Myocyte (in vitro differentiated cells): ENCODE measurements at places on chromosomes 2 and 18. TPM values are rescaled to one million over a fixed set of nuclear protein-coding genes. Genes with fewer than 3 reads are reported as not detected.
A peak's percentile ranks its signal among the peaks of the same experiment; 100 is the strongest.

DNA sequence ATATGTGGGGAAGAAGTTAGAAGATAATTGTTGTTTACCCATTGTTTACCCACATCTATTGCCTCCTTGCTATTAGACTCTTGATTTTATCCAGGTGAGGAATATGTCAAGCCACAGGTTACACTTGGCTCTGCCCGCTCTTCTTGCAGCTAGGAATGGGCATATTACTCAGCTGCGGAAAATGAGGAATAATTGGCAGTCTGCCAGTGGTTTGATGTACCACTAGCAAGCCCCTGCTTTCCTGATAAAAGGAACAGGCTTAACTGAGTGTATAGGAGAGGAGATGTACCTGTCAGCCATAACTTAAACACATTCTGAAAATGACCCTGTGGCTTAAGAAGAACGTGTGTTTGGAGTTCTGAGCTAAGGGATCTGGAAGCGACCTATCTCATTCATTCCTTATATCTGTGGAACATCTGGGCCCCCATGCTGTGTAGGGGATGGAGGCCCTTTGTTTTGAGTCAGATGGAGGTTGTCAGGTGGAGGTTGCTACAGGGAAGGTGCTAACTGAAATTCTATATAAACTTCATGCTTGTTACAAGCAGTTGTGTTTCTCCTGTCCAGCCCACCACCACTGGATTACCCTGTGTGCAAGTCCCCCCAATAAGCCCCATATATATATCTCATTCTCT lies 4.6 kb upstream of the FMNL2 start:
- no peak for DNase-seq

DNA sequence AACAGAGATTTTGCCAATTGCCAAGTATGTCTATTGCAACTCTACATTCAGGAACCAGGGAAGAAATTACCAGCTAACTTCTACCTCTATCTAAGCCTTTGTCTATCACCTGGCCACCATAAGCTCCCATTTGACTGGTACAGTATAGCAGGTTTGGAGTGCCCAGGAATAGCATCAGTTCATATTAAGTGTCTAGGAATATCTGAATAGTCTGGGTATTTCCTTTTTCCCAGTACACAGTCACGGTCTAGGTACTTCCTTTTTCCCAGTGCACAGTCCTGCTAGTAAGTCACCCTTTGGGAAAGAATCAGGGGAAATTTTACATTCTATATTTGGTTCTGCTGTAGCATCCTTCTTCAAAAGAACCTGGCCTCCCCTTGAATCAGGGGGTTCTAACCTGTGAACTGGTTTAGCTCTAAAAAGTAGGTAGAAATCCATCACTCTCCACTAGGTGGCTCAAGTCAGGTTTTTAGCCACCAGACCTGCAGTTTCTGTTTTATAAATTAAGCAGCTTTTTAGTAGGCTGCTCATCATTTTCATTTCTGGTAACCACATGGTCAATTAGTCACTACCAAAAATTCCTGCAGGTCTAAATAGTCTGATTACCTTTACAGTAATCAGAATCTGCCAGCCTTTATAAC lies 49.3 kb upstream of the DNAJC10 start:
- peak; percentile 18 for DNase-seq

DNA sequence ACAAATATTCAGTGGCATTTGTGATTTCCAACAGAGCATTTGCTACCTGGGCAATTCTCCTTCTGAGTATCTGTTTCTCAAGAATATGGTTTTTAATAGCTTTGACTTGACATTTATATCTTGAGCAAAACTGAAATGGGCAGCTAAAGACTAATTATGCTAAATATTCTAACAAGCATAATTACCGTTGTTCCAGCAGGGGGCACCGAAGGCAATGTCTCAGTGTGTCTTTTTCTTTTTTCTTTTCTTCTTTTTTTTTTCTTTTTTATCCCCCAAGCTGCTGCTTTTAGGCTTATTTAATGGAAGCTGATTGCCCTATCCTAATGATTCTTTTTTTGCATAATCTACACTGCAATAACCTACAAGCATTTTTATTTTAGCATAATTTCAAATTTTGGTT lies 138.9 kb upstream of the NABP1 start:
- peak; percentile 39 for DNase-seq

GRCh38 chr18:24126155-24126961 lies 12.5 kb upstream of the CABYR start:
- no peak for DNase-seq

DNA sequence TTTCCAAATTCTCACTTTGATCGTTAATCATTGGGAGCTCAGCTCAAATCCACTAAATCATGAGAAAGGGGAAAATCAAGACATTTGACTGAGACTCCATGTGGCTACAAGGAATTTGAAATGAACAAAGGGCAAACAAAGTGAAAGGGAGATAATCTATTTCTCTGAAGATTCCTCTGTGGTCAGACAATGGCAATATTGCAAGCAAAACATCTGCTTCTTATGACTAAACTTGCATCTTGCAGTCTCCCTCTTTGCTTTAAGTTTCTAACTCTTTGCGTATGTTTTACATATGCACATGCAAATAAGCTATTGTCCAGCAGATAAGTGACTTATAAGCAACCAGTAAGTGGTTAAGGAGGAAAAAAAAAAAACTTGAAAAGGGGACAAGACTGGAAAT lies 299.1 kb upstream of the NXPH2 start:
- no peak for DNase-seq

DNA sequence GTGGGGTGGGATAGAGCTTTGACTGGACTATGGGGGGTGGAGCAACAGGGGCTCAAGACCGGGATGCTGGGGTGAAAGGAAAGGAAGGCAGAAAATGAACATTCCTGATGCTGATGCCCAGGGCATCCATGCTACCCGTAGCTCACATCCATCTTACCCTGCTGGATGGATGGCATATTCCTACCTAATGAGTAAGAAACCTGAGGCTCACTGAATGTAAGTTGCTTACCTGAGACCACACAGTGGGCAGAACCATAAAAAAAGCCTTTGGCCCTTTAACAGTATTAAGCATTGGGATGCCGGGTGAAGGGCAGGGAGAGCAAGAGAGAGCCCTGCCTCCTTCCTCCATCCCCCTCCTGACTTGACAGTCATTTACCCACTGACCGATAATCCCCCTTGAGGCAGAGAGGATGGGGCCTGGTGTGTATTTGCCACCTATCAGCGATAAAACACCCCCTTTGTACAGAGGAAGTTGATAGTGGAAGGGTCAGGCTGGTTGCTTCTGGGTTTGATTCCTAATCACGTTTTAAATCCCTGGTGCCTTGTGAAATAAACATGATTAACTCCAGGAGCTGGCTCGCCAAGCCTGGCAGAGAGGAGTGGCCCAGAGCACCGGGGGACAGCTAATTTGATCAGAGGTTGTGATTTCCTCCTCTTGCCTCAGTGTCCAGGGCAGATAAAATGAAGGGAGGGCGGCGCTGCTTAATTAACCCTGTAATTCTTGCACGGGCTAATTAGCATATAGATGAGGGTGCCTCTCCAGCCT lies 105.9 kb upstream of the HS6ST1 start:
- no peak for DNase-seq

- no peak for DNase-seq
Observed at GRCh38 chr2:46531863-46532262, 52.5 kb downstream of the TMEM247 start.

DNA sequence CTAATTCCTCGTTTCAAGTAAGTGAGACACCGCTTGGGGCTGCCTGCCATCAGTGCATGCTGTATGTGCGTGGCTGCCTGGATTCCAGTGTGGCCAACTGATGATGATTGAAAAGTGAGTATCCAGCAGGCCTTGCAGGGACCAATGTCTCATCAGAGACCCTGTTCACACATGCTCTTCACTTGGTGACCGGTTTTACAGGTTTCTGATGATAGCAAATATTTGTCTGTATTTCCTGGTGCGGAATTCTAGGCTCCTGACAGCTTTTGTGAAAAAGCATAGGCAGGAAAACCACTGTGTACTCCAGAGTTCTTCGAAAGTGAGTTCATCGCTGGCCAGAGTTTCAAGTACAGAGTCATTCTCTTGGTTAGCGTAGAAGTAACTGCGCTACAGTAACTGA lies 13.8 kb upstream of the YWHAQ start:
- no peak for DNase-seq

DNA sequence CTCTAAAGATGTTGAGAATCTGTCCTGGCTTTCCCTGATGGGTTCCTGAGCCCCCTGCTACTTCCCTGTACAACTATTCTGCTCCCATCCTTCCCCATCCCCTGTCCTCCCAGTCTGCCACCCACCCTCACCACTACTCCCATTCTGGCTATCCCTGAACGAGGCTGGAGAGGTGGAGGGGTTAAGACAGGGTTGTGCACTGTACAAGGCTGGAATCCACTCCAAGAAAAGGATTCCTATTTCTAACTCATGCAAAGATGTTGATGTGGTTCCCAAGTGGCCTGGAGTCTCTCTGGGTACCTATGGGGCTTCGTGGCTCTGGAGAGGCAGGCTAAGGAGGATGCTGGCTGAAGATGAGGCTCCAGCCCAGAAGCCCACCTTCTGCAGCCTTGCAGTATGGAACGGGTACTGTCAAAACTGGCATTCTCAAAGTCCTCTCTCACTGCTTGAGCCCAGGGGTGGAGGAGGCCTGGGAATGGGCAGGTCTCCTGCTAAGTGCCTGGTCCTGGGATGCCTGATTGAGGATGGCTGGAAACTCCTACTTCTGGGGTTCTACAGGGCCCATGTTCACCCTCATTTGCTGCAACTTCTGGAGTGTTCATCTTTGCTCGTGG lies 1.3 kb upstream of the FEV start:
- no peak for DNase-seq

DNA sequence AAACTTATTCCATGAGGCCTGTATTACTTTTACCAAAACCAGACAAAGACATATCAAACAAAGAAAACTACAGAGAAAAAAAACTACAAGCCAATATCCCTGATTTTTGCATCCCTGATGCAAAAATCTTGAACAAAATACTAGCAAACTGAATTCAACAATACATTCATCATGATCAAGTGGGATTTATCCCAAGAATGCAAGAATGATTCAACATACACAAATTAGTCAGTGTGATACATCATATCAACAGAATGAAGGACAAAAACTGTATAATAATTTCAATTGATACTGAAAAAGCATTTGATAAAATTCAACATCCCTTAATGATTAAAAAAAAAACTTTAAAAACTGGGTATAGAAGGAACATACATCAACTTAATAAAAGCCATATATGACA lies 106.8 kb downstream of the SLC39A10 start:
- DNase-seq: no peak

GRCh38 chr2:132757002-132757589 lies 87.1 kb upstream of the LYPD1 start:
- DNase-seq: no peak

DNA sequence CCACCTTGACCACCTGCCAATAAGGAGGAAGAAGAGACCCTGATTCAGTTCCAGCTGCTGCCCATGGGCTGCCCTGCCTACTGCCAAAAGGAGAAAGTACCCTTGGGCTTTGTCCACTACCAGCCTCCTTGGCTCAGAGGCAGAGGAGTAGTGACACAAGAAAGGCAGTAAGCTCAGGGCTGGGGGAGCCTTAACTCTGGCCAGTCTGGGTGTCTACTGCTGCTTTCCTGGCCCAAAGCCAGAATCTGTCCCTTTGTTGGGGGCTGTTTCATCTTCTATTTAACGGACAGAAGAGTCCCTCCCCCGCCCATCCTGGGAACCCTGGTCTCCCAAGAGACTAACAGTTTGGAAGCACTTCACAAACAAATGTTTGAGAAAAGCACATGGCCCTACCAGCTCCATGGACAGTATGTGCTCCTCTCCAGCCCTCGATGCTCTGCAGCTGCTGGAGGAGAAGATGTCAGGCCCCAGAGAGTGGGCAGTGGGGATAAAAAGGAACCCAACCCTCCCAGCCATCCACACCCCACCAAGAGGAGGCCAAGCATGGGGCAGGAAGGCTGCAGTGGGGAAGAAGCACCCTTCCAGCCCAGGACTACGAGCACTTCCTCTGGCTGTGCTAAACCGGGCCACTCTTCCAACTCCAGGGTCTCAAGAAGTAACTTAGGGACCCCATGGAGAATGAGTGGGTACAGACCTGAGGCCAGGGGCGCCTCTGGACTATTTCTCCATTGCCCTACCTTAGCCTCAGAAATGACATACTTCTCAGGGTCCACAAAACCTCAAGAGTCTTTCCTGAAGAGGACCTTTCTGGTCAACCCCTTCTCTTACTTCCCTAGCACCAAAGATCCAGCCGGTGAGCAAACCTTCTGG lies 1.2 kb downstream of the ATG9A start:
- no peak for DNase-seq

GRCh38 chr2:176126929-176127773 lies 2.4 kb upstream of the HOXD8 start:
- DNase-seq: peak; percentile 71

DNA sequence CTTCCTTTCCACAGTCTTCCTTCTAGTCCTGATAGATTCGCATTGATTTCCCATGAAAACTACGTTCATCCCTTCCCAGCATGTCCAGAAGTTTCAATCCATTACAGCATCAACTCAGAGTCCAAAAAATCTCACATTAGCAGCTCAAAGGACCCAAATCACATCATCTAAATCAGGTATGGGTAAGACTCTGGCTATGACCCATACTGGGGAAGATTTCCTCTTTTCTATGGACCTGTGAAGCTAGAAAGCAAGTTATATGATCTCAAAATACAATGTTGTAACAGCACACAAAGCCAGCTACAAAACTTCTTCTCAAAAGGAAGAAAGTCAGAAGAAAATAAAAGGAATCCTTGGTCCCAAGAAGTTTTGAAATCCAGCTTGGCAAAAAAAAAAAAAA lies 5.7 kb upstream of the DCC start:
- DNase-seq: no peak

GRCh38 chr2:210727549-210727948 lies 171.2 kb downstream of the CPS1 start:
- no peak for DNase-seq

GRCh38 chr2:69693775-69694450 lies 48.0 kb upstream of the ANXA4 start:
- no peak for DNase-seq

GRCh38 chr18:68520406-68521075 lies 194.4 kb downstream of the TMX3 start:
- peak; percentile 64 for DNase-seq

GRCh38 chr18:52531836-52532235 lies 191.8 kb downstream of the DCC start:
- DNase-seq: no peak

- DNase-seq: no peak
Observed at GRCh38 chr2:218003981-218004419, 1.2 kb upstream of the TNS1 start.

The GREB1 gene
- total RNA-seq: 0.24 and 0.52 TPM in 2 replicates

The PROM2 gene
- 0.64 and 0.83 TPM in 2 replicates for total RNA-seq

The PIEZO2 gene
- 7.5 and 10.7 TPM in 2 replicates for total RNA-seq

The CHST10 gene
- 8.4 and 8.7 TPM in 2 replicates for total RNA-seq

The PID1 gene
- total RNA-seq: 8.5 and 9.0 TPM in 2 replicates

The CNTNAP5 gene
- total RNA-seq: not detected in 2 replicates

The TMEM185B gene
- 27.1 and 27.6 TPM in 2 replicates for total RNA-seq

The NETO1 gene
- not detected in 2 replicates for total RNA-seq

The LINC00305 gene
- total RNA-seq: not detected in 2 replicates

The ZAP70 gene
- total RNA-seq: 2.2 and 2.3 TPM in 2 replicates

The MPHOSPH10 gene
- 25.9 and 29.0 TPM in 2 replicates for total RNA-seq

The QPCT gene
- total RNA-seq: 0.24 TPM in 1 of 2 replicates, not detected in the other

The KCNS3 gene
- total RNA-seq: 8.8 and 18.0 TPM in 2 replicates

The GDF7 gene
- total RNA-seq: not detected in 2 replicates

The NAT8 gene
- not detected in 2 replicates for total RNA-seq
